ENCODE measurements at places on chromosomes 12 and 14. TPM values are rescaled to one million over a fixed set of nuclear protein-coding genes. Genes with fewer than 3 reads are reported as not detected.

The AMDHD1 gene
- 0.49 TPM for total RNA-seq

The MGAT4C gene
- 0.25 TPM for total RNA-seq

The SIX1 gene
- 3.7 TPM for total RNA-seq

The BEST3 gene
- total RNA-seq, result not detected

The CCDC196 gene
- total RNA-seq, result not detected
